ENCODE measurements at places on chromosomes 5 and 9.

- DNase-seq: no peak
These were observed 168.4 kb downstream of the RASEF start for GRCh38 chr9:82894548-82894947.

DNA sequence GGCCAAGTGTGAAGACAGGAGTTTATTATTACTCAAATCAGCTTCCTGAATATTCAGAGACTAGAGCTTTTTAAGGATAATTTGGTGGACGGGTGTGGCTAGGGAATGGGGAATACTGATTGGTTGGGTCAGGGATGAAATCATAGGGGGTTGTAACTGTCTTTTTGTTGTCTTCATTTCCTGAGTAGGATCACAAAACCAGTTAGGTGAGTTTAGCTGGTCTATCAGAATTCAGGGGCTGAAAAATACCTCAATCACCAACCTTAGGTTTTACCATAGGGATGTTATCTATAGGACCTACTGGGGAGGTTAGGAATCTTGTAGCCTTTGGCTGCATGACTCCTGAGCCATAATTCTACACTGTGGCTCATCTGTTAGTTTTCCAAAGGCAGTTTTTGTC, 235.8 kb downstream of the YTHDC2 start:
- no peak for DNase-seq

- no peak for DNase-seq
These were observed 14.5 kb upstream of the ANKRD55 start for GRCh38 chr5:56247592-56247991.

GRCh38 chr9:129177443-129177790, 644 bp downstream of the IER5L start:
- peak; percentile 42 for DNase-seq

- DNase-seq: peak; percentile 88
These were observed 53.0 kb downstream of the CXXC5 start for GRCh38 chr5:139701056-139701741.

GRCh38 chr5:139847091-139847490, 51.5 kb downstream of the PSD2 start:
- DNase-seq: no peak

DNA sequence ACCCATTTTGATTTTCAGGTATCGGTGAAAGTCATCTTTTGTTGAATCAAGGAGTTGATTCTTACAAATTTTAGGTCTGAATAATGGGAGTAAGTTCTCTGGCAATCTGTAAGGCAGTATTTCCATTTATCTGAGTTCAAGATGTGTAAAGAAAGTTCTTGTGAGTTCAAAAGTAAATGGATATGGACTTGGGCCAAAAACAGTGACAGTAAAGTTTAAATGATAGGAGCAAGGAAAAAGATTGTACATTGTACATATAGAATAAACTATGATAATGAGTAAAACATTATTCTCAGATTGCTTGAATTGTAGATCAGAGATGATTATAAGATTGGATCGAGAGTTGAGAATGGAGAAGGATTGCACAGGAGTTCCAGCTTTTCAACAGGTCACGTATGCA, 329.3 kb downstream of the PJA2 start:
- DNase-seq: no peak

DNA sequence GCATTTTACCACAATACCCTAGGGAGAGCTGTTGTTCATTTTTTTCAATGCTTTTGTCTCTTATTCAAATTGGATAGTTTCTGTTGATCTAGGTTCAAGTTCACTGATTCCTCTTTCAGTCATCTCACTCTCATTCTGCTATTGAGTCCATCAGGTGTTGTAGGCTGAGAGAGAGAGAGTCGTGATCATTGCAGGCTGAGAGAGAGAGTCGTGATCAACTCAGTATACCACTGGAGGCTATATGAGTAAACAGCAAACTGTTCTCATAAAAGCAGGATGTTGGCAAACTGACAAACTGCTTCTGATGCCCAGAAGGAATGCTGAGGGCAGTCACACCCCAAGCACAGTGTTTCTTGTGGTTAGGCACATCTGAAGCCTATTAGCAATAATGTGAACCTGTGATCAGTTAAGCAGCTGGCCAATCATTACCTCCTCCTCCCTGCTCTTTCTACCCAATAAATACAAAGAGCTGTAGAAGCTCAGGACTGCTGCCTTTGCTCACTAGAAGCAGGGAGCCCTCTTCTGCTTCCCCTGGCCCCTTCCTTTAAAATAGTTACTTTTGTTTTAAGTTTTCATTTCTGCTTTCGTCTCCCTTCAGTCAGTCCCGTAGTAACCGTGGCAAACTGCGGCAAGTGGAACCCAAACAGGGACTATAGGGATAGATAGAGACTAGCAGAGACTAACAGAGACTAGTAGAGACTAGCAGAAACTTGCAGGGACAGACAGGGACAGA, 476.1 kb upstream of the ACO1 start:
- no peak for DNase-seq

GRCh38 chr9:22170556-22170955, 161.5 kb upstream of the CDKN2B start:
- DNase-seq: no peak

GRCh38 chr5:54676481-54677340, 159.2 kb downstream of the SNX18 start:
- DNase-seq: no peak

DNA sequence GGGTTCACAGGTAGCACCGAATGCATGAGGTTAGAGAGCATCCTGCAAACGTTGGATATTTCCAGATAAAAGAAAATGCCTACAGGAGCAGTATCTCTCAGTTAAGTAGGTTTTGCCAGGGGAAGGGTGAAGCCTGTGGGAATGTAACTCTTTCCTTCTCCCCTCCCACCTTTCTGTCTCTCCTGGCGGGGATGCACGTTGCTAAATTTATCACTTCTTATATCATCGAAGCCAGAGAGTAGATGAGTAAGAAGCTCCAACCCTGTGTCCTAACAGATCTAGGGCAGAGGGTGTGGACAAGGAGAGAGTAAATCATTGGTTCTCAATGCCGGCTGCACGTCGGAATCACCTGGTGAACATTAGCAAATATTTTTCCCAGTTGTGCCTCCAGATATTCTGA, 457.5 kb downstream of the ENC1 start:
- DNase-seq: no peak

DNA sequence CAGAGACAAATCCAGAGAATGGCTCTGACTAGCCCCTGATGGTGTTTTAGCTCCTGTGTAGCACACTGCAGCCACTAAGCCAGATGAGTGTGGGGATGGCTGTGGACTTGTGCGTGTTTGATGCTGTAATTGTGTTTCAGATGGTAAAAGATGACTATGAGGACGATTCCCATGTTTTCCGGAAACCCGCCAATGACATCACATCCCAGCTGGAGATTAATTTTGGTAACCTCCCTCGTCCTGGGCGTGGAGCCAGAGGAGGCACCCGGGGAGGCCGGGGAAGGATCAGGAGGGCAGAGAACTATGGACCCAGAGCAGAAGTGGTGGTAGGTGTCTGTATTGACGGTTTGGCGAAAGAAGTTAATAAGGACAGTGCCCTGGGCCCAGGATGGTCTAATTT, 38.0 kb downstream of the HABP4 start:
- no peak for DNase-seq

DNA sequence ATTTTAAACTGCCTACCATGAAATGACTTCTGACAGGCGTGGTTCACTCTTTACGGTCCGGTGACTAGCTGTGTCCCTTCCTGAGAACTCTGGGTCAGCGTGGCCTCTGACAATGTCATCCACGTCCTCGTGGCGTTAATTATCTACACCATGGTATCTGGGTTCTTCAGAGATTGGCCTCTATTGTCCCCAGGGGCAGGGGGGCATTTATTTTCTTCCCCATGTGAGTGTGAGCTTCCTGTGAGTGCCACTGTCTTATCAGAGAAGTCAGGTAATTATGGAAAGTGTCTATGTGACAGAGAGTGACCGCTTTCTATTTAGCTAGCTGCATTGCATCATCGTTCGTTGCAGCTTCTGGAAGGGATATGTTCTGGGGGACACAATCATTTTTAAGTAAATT, 77.2 kb downstream of the FBXL7 start:
- no peak for DNase-seq

DNA sequence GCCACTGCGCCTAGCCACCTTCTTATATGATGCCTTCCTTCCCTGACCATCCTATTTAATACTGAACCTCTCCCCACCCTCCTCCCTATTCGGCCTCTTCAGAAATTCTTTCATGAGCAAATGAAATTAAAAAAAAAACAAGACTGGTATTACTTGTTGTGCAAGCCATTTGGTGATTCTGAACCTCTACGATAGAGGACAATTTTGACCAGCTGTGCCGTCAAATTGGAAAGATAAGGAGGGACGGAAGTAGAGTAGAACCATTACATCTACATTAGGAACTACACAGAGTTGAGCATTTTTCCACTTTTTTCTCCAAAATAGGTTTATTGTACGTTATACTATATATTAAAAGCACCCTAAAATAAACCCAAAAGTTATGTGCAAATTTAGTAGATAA, 2.9 kb downstream of the DHX29 start:
- DNase-seq: no peak

GRCh38 chr5:143638654-143639053, 173.3 kb upstream of the HMHB1 start:
- no peak for DNase-seq

- no peak for DNase-seq
These were observed 42.1 kb upstream of the ZFAND5 start for GRCh38 chr9:72407114-72407513.

- no peak for DNase-seq
These were observed 1799.9 kb upstream of the ACO1 start for GRCh38 chr9:30584559-30584958.

GRCh38 chr5:78501411-78502352, 141.3 kb downstream of the SCAMP1 start:
- DNase-seq: no peak

GRCh38 chr9:128420060-128420650, 502 bp upstream of the CERCAM start:
- peak; percentile 84 for DNase-seq

DNA sequence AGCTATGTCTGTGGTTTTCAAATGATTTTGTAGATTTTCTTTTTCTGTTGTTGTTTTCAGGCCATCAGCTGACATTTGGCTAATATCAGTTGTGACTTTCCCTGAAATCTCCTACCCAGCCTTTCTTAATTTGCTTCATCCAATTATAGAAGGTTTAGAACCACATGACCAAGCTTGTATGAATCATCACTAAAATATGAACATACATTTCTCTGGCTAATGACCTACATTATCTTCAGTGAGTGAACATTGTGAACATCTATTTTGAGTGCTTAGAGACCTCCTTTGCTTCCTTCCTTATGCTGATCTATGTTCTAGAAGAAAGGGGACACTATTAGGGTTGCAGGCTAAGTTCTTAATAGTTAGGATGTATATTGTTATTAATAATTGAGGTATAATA, 532.5 kb downstream of the RAB3C start:
- DNase-seq: no peak

- no peak for DNase-seq
These were observed 626.7 kb downstream of the PRR16 start for GRCh38 chr5:121090822-121091221.

DNA sequence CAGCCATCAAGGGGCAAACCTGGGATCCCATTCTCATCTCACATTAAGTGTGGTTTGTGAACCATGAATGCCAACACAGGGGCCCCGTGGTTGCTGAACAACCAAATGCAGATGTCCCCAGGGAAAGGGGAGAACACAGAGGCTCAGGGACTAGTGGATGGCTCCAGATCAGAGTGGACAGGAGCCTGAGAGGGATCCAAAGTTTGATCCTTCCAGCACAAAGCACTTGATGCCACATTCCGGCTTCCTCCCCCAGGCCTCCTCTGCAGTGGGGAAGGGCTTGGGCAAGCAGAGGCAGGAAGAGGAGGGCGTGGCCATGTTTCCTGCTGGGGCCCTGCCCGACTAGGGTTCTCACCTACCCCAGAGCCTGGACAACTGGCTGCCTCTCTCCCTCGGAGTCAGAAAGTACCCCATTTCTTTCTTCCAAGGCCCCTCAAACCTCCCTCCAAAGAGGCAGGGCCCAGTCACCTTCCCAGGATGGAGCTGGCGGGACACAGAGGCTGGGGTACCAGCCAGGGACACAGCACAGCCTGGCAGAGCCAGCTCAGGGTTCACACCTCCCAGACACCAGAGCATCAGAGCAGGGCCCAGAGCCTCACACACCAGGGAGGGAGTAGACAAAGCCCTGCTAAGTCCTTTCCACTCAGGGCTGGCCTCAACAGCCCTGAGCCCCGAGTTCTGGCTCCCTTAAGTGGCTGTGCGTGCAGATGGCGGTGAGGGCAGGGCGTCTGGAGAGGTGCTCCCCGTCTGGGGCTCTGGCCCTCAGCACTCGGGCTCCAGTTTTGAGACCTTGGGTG, 4.3 kb upstream of the RNF44 start:
- peak; percentile 55 for DNase-seq

DNA sequence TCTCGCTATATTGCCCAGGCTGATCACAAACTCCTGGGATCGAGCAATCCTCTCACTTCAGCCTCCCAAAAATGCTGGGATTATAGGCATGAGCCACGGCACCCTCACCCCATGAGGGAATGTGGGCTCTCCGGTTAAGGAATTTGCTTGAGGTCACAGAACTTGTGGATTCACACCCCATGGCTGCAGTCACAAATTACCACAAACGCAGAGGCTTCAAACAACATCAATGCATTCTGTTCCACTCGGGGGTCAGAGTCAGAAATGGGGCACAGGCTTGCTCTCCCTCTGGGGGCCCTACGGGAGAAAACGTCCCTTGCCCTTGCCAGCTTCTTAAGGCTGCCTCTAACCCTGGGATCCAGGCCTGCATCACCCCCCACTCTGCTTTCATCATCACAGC, 12.2 kb upstream of the SPINK4 start:
- no peak for DNase-seq

DNA sequence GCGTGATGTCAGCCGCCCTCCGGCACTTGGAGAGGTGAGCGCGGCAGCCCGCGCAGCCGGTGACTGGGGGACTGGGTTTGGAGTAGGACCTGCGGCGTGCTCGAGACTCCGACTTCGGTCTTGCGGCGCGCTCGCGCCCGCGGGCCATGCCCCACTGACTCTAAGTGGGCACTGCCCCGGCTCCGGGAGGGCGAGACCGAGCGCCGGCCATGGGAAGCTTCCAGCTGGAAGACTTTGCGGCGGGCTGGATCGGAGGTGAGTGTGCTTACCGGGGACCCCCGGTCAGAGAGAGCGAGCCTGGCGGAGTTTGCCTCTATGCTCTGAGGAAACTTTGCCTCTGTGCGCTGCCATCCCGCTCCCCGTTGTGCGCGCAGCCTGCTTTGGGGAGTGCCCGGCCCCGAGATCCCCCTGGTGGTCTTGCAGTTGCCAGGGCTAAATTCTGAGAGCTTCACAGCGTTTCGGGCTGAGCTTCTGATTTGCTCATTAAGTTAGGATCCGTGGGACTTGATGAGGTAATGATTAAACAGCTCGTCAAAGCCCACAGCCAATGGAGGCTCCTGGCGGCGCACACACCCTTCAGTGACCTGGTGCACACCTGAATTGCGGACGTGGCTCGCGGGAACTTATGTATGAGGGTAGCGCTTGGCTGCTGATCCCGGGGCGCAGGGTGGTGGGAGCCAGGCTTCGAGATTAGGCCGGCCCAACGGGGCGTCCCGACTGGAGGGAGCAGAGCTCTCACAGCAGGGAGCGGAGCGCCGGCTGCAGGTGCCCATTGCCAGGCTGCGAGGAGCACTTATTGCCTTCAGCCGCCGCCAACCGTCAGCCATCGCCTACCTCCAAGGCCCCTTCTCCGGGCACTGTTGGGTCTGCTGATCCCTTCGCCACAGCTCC, at the start of gene SLC25A48:
Gene SLC25A48, plus strand, starts transcription at position 25 of the 891 bp plus-strand sequence. Its CDS starts 185 bp downstream, at position 210.
- DNase-seq: peak; percentile 83
